SK-MEL-5 (cell line): ENCODE measurements at places on chromosomes 6 and 20. TPM values are rescaled to one million over a fixed set of nuclear protein-coding genes. Genes with fewer than 3 reads are reported as not detected.

DNA sequence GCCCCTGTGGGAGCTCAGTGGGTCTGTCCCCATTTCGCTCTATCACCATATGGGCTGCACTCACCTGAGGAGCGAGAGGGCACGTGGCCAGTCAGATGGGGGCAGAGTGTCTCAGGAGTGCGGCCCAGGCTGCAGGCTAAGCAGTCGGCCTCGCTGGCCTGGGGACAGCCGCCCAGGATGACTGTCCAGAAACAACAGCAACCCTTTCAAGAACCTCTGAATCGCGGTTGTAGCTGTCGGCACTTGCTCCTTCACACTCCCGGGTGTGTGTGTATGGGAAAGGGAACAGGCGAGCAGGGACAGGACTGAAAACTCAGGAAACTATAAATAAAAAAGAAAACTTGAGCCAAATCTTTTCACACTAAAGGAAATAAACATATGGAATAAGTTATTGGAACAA is 63.1 kb downstream of the TFAP2A start:
- no peak for DNase-seq

GRCh38 chr6:74733830-74734620 is 471.8 kb downstream of the COL12A1 start:
- no peak for DNase-seq

DNA sequence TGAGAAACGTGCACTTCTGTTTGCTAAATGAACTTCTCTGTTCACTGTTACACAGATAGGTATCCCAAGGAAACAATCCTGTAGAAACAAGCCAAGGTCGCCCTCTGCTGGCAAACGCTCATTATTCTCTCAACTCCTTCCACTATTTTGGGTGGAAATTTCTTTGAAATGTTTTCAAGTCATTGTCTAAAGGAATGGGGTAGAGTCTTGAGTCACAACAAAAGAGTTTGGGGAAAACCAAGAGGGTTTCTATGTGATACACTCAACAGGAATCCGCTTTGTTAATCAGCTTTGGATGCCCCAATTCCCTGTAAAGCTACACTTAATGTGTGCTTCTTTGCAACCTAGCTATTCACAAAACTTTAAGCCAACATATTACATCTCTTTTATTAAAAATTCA is 4.6 kb upstream of the RAE1 start:
- peak; percentile 81 for DNase-seq

Gene KIAA1755
- total RNA-seq: not detected in 2 replicates

Gene OPRL1
- total RNA-seq: 2.1 and 3.2 TPM in 2 replicates

- no peak for DNase-seq
Measured at GRCh38 chr6:146090474-146090873, 61.6 kb downstream of the GRM1 start.

DNA sequence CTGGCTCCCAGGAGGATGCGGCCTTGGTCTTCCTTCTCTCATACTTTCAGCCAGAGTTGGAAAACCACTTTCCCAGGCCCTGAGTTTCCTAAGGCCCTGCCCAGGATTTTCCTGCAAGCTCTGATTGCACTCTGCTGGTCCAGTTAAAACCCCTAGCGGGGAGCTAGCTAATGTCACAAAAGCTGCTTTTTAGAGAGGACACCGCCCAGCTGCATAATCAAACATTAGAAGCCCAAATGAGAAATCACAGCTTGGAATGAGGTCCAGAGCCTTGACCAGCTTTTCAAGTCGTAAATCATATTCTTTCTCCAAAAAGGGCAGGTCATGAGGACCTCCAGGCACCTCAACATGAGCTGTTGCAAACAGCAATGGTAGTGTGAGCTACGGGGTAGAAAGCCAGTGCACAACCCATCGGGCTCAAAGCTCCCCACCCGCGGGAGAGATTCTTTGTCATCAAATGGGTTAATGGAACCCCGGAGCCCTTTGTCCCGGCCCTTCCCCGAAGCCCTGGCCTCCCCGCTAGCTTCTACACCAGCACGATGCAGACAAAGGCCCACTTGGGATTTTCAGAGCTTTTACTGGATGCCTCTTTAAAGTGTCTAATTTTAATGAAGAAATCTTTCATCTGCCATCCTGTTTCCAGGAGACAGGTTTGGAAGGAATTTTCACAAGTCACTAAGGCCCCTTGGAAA is 134.0 kb downstream of the SCML4 start:
- no peak for DNase-seq

Gene BPIFB2
- not detected in 2 replicates for total RNA-seq

DNA sequence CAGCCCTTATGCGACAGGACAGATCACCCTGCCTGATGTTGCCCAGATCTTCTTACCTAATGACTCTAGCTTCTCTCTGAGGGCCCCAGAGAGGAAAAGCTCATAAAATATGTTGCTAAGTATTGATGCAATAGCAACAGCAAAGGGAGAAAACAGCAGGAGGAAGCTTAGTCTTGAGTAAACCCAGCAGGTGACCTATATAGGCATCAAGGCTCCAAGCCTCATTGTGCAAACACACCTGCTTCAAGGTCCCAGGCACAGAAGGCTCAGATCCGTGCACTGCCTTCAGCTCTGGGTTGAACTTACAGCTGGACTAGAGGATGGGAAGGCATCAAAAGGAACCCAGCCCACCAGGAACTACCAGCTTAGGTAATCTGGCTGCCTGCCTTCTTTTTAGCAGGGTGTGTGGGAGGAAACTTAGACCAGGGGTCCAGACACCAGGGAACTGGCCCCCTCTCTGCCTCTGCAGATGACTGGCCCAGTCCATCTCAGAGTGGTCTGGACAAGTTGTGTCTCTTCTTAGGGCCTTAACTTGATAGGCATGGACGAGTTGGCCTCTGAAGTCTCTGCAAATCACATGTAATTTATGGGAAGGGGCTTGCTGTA is 34.4 kb downstream of the TGM3 start:
- DNase-seq: no peak

Gene HLA-DMA
- 34.0 and 35.3 TPM in 2 replicates for total RNA-seq

DNA sequence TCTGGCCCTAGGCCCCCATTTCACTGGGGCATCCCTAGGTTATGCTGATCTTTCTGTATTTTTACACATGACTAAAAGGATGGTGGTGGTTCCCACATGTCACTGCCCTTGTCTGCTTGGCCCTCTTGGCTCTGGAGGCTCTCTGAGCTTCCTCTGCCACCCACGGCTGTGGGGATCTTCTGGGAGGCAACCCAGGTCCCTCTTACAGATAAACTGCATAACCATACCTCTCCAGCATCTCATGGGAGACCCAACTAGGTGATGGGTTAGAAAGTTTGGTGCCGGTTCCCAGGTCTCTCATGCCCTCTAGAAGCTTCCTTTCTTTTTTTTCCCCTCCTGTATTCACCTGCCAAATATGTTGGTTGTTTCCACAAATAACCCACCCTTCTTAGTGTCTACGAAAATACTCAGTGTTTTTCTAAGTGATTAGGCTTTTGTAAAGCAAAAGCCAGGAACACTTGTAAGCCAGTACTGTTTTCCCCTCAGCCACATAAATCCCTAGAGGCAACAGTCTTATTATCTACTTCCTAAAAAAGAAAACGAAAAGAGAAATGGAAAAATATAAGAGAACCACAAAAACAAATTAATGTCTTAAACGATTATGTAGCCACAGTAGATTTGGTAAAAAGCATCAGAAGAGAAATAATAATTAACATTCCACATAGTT is 71.7 kb upstream of the SMLR1 start:
- DNase-seq: no peak

- no peak for DNase-seq
Measured at GRCh38 chr6:41547799-41548097, 1.6 kb downstream of the FOXP4 start.
